ENCODE measurements at places on chromosomes 6 and 20.

DNA sequence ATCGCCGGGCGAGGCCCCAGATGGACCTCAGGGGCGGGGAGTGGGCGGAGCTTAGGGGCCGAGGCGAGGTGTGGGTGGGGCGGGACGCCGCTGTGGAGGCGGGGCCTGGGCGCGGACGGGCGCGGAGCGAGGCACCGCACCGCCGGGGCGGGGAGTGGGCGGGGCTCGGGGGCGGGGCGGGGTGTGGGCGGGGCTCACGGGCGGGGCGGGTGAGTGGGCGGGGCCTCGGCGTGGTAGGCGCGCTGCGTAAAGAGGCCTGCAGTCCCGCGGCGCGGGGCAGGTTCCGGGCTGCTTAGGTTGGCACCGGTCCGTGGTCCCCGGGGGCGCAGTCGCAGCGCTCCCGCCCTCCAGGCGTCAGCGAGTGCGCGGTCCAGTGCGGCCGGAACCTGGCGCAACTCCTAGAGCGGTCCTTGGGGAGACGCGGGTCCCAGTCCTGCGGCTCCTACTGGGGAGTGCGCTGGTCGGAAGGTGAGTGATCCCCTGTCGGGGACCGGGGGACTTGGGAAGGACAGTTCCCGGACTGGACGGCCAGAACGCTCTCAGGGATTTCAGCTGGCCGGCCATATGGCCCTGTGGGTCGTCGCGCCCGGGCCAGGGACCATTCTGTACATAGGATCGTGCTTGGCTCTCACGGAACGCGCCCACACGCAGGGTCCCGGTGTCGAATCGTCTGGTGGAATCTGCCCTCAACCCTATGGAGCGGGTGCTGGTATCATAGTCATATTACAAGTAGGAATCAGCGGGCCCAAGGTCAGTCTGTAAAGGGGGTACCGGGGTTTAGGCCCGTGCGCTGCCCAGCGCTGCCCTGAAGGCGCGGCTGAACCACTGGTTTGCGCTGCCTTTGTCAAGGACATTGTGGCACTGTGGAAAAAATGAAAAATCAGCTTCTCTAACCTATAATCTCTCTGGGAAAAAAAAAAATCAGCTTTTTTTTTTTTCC, at the start of gene NQO2:
Gene NQO2 (plus strand): TSS at position 277 of the 940 bp plus-strand sequence. CDS start 6,659 bp downstream, outside the sequence.
- peak; percentile 90 for DNase-seq

DNA sequence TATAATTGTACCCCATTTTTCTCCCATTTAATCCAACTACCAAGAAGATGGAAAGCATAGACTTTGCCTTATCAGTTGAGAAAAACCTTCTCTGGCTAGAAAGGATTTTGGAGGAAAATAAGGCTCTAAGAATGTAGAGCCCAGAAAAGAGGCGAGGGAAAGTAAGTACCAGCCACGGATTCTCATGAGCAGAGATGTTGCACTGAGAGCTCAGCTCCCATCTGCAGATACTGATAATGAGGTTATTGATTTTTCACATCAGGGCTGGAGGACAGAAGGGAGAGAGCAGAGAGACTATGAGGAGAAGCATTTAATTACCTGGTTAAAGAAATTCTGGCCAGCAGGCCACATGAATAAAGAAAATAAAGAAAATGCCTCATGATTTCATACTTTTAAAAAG, 104.4 kb upstream of the FAM184A start:
- DNase-seq = no peak

GRCh38 chr6:100153636-100154275, 159.7 kb upstream of the MCHR2 start:
- no peak for DNase-seq

- no peak for DNase-seq
Observed at GRCh38 chr20:16062661-16063581, 510.3 kb downstream of the KIF16B start.

- no peak for DNase-seq
Observed at GRCh38 chr20:51360451-51361201, 181.9 kb downstream of the NFATC2 start.

DNA sequence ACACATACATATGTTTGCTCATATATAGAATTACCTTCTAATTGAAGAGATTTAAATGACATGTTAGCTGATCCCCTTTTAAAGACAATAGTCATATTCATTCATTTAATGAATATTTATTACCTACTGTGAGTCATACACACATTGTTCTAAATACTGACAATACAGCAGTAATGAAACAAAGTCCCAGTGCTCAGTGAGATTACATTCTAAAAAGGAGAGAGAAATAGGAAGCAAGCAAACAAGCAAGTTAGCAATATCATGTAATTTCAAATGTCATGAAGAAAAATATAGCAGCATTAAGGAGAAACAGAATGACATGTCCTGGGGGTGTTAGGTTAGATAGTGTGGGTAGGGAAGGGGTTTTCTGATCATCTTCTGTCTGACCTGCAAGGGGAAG, 136.3 kb downstream of the ADGRB3 start:
- DNase-seq = no peak

DNA sequence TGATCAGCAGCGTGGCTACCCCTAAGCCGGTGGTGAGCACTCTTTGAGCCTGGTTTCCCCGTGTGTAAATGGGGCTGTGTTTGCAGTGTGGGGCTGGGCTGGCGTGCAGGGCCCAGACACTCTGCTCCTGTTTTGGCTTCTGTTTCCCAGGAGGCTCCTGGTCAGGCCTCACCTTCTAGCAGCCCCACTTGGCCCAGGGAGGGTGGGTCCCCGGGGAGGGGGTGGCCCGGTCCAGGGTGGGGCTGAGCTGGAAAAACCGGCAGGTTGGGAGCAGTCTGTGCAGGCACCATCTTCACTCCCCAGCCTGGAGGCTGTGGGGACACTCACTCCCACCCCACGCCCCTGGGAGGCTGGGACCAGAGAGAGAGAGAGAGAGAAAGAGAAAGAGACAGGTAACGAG, 25.3 kb downstream of the CEBPB start:
- DNase-seq = no peak

All from T-cell (primary cell).